Suprapubic skin (tissue), 4 donors: ENCODE measurements at places on chromosomes 5 and 9. TPM values are rescaled to one million over a fixed set of nuclear protein-coding genes. Genes with fewer than 3 reads are reported as not detected.

- H3K36me3 ChIP-seq = peaks cover 98% of the 10 kb centered on the region
- no peak overlapping the region for H3K4me3 ChIP-seq
These were observed 40.7 kb downstream of the SPTAN1 start for GRCh38 chr9:128593039-128593438.

- H3K27me3 ChIP-seq = no peaks in the 10 kb centered on the region
- no peaks in the 10 kb centered on the region for H3K36me3 ChIP-seq
- peaks cover 34% of the 10 kb centered on the region for H3K4me1 ChIP-seq
- H3K27ac ChIP-seq = peak overlapping the region; percentile 45
- no peak for DNase-seq
These were observed 303.9 kb downstream of the DOCK8 start for GRCh38 chr9:518540-518939.

DNA sequence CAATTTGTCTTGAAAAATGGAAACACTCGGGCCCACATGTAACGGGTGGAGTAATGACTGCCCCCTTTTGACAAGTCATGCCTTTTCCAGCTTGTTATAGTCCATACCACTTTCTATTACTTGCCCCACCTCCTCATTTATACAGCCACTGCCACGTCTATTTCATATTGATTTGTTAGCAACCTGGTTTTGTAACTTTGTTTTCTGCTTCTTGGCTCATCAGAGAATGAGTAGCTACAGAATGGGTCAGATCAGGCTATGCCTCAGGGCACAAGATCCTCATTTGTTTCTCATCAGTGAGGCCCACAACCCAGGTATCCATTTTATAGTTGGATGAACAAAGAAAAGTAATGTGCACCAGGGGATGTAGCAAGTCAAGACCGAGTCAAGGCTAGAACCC lies 1.7 kb downstream of the GFRA3 start:
- no peak overlapping the region for H3K4me3 ChIP-seq
- H3K27ac ChIP-seq = no peak overlapping the region
- peaks cover 9% of the 10 kb centered on the region for H3K4me1 ChIP-seq
- H3K27me3 ChIP-seq = peaks cover 15% of the 10 kb centered on the region
- no peaks in the 10 kb centered on the region for H3K36me3 ChIP-seq

DNA sequence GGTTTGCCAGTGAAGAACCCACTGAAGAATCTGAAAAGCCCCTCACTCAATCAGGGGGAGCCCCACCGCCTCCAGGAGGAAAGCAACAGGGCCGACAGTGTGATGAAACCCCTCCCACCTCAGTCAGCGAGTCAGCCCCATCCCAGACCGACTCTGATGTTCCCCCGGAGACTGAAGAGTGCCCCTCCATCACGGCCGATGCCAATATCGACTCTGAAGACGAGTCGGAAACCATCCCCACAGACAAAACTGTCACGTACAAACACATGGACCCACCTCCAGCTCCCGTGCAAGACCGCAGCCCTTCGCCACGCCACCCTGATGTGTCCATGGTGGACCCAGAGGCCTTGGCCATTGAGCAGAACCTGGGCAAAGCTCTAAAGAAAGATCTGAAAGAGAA lies 92.4 kb downstream of the MAP1B start:
- no peak overlapping the region for H3K4me3 ChIP-seq
- peaks cover 53% of the 10 kb centered on the region for H3K36me3 ChIP-seq

- H3K4me1 ChIP-seq = peaks cover 6% of the 10 kb centered on the region
- H3K4me3 ChIP-seq = no peak overlapping the region
- DNase-seq = no peak
- H3K27ac ChIP-seq = no peak overlapping the region
These were observed 247.2 kb upstream of the EFNA5 start for GRCh38 chr5:107917983-107918382.

DNA sequence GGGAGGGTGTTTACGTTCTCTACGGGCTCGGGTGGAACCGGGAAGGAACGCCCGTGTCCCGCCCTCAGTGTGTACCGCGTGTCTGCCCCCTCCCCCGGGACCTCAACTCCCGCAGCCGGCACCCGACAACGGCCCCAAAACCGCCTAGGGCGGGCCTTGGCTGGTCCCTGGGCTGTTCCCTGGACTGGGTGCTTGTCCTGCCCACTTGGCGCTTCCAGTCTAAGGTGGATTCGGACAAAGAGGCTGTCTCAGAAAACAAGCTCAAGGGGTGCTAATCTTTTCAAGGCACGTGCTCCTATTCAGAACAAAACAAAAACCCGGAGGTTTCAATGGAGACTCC lies 379 bp upstream of the CLK4 start:
- peak overlapping the region; percentile 89 for H3K4me3 ChIP-seq
- peaks cover 35% of the 10 kb centered on the region for H3K4me1 ChIP-seq
- no peak for DNase-seq
- peak overlapping the region; percentile 97 for H3K27ac ChIP-seq

GRCh38 chr5:175853573-175854230 lies 17.7 kb upstream of the CPLX2 start:
- H3K27me3 ChIP-seq = peaks cover 24% of the 10 kb centered on the region
- H3K4me3 ChIP-seq = no peak overlapping the region
- H3K36me3 ChIP-seq = no peaks in the 10 kb centered on the region
- no peak for DNase-seq
- H3K4me1 ChIP-seq = no peaks in the 10 kb centered on the region

DNA sequence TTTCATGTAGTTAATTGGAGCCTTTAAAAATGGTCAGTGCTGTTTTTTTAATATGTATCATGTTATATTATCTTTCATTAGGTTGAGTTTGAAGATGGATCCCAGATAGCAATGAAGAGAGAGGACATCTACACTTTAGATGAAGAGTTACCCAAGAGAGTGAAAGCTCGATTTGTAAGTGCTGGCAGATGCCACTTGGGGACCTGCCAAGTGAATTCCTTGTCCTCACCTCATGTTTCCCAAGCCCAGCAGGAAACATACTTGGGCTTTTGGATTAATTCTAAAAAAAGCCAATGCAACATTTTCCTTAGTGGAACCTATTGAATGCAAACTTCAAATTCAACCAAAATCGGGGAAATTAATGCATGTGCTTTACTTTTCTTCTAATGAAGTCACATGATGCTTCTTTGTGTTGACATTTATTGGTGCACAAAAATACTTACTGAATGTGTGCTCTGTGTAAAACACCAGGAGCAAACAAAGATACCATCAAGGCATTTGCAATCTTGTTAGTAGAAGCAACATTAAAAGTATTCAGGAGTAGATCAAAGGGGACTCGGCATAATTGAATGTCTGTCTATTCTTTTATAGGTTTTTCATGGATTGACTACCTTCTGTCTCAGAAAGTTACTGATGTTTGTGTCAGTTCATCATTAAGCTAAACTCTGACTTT lies 412.1 kb downstream of the KDM4C start:
- no peaks in the 10 kb centered on the region for H3K27me3 ChIP-seq
- no peak overlapping the region for H3K4me3 ChIP-seq
- no peaks in the 10 kb centered on the region for H3K4me1 ChIP-seq
- no peak overlapping the region for H3K27ac ChIP-seq

The SLC46A2 gene
- total RNA-seq = 20.6 TPM

The EPB41L4B gene
- total RNA-seq = 22.4 TPM
